ENCODE measurements at places on chromosomes 16 and 17.
A peak's percentile ranks its signal among the peaks of the same experiment; 100 is the strongest.

GRCh38 chr16:53509906-53510703 is 7.1 kb upstream of the AKTIP start:
- peak; percentile 38 for DNase-seq

- DNase-seq, result no peak
Measured at GRCh38 chr17:35345445-35345925, 27.9 kb downstream of the SLFN11 start.

DNA sequence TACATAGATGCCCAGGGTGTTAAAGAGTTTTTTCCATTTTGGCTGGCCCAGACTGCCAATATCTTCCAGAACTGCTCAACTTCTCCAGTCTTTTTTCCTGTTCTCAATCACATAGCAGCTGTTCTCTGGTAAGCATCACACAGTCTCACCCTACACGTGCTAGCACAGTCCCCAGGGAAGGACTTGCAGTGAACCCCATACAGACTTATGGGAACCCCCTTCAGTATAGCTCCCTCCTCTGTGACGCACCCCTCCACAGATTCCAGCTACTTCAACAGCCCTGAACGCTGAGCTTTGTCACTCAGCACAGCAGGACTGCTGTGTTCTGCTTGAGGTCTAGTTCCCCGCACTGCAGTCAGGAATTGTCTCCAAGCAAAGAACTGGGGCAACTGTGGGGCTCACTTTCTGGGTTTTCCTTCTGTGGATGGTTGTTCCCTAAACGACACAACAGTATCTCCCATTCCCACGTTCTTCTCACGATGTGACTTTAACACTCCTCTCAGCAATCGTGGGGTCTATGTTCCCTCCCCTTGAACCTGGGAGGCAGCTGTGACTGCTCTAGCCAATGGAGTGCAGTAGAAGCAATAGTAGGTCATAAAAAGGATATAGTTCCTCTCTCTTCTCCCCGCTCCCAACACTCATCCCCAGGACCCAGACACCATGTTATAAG is 3.6 kb downstream of the MMP28 start:
- DNase-seq, result no peak

DNA sequence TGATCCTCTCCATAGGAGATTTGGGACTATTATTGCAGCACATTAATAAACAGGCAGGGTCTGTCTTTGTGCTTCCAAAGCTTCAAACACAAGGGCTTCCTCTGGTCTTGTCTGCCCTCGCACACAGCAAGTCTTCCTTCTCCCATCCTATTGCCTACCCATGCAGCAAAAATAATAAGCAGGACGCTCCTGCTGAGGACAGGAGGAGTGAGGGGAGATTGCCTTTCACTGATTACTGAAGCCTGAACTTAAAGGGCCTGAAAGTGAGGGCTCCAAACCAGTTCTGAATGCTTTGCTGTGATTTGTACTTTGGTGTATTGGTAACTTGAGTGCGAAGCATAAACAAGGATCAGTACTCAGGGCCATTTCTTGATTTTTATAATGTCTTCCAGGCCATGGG is 197.6 kb upstream of the XYLT1 start:
- DNase-seq, result no peak

GRCh38 chr17:1045456-1045855 is 48.5 kb downstream of the TIMM22 start:
- DNase-seq, result no peak

GRCh38 chr17:58403311-58403710 is 14.0 kb downstream of the RNF43 start:
- no peak for DNase-seq

- no peak for DNase-seq
Measured at GRCh38 chr16:76784530-76784929, 406.5 kb upstream of the MON1B start.

DNA sequence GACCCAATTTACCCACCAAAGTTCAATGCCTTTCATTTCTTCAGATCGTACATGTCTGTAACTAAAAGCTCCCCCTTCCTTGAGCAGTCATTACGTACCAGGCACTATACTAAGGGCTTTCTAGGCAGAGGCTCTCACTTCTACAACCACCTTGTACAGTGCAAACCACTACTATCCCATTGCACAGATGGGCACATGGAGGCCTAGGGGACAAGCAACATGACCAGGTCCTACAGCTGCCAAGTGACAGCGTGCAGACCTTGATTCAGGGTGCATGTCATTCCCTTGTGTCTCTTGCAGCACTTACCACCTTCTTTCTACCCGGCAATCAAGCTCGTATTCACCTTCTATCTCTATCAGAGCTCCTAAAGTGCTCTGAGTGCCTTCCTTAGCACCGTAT is 382.7 kb downstream of the SOX9 start:
- no peak for DNase-seq

DNA sequence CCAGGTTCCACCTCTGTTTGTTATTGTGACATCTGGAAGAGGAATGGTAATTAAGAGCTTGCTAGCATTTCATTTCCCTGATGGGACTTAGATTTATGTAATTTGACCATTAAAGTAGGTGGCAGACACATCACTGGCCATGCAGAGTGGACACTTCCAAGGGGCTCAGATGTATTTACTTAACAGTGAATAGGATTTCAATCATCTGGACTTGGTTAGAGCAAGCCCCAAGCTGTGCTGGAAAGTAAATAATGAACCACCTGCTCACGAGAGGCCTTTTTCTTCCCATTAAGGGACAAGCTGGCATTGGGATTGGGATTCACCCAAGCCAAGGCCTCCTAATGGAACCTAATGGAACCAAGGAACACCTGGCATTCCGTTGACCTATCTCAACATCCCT is 395.3 kb downstream of the HS3ST4 start:
- no peak for DNase-seq

DNA sequence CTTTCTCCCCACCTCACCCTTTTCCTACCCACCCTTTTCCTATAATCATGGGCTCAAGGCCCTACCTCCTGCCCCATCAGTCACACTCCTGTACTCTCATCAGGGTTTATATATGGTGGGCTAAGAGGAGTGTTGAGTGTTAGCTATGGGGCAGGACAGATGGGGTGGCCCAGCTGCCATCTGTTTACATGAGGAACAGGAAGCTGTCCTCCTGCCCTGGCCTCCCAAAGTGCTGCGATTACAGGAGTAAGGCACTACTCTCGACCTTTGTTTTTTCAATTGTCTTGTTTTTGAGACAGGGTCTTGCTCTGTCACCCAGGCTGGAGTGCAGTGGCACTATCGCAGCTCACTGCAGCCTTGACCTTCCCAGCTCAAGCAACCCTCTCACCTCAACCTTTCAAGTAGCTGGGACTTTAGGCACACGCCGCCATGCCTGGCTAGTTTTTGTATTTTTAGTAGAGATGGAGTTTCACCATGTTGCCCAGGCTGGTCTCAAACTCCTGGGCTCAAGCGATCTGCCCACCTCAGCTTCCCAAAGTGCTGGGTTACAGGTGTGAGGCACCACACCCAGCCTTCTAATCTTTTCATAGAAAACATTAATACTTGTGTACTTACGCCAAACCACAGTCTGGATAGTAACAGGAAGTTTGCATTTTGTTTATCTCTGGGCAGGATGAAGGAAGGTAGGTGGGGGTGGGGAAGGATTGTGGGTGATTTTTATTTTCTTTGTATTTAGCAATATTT is 1.6 kb downstream of the TRADD start:
- DNase-seq, result no peak

DNA sequence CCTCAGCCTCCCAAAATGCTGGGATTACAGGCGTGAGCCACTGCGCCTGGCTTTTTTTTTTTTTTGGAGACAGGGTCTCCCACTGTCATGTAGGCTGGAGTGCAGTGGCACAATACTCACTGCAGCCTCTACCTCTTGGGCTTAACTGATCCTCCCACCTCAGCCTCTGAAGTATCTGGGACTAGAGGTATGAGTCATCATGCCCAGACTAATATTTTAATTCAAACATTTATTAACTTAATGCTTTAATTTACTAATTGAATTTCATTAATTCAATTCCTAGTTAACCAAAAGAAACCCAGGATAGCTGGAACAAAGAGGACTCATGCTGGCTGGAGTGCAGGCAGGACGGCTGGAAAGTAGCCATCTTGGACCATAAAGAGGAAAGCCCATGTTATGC is 14.0 kb upstream of the KPNB1 start:
- DNase-seq, result no peak

GRCh38 chr16:57920215-57920879 is 50.6 kb downstream of the CNGB1 start:
- DNase-seq, result no peak

DNA sequence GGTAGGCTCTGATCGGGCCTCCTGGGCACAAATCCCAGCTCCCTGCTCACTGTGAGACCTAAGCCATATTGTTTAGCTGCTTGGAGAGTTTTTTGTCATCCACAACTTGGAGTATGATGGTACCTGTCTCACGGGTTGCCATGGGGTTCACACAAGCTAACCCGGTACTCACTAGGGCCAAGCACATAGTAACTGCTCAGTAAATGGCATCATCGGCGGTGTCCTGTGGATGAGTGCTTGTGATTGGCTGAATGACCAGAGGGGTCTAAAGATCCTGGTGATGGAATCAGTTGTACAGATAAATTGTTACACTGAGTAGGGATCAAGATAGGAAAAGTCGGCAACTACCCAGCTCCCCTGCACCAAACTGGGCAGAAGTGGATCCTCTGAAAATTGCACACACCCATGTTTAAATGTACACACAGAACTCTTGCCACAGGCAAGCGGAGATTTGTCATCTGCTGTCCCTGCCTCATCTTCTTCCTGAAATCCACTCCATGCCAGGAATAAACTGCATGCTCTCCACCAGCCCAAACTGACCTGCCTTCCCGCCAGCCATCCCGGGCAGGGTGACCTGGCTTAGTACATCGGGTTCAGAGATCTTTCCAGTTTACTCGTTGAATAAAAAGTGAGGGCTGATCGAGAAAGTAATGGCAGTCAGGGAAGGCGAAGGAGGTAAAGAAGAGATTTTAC is 6.5 kb downstream of the MAPT start:
- no peak for DNase-seq

DNA sequence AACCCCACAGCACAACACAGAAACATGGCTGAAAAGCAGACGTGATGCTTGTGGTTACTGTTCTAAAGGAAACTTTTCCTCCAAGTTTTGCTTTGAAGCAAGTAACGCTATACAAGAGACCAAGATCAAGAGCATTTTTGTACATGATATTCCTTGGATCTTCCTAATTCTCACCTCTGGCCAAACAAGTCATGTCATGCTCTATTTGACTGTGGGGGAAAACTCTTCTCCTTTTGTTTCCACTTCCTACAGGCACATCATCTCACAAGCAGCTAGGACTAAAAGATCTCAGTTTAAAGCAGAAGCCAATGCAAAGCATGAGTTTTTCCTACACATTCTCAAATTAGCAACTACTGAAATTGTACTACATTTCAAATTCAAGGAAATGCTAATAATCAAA is 50.7 kb downstream of the CFDP1 start:
- no peak for DNase-seq

DNA sequence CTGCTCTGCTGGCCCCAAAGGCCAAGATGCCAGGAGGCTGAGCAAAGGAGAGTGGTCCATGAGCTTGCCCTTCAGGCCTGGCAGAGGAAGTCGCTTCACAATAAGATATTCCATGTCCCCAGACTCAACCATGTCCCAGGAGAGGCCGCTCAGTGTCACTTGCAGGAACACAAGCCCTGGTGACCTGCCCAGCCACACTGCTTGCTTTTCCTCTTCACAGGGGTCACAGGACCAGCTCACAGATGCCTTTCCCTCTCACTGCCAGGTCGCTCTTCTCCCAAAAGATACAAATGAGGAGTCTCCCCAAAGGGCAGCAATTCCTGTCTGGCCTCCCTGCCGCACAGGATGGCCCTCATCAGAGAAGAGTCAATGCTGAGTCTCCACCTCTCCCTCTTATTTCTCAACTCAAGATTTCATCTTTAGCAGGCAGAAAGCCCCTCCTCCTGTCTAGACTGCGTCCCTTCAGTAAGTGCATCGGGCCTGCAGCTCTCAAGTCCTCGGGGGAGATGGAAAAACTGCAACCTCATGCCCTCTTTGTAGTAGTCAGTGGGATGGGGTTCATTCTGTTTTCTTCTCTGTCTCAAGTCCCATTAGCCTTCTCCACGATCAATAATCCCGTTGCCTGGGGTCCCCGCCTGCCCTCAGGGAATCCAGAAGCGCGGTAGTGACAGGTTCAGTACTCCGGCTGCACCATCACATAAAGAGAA is 5.0 kb downstream of the JUP start:
- DNase-seq, result no peak

GRCh38 chr16:66324815-66325515 is 41.5 kb upstream of the CDH5 start:
- DNase-seq, result peak; percentile 44

- no peak for DNase-seq
Measured at GRCh38 chr16:87201790-87202189, 115.4 kb downstream of the C16orf95 start.

DNA sequence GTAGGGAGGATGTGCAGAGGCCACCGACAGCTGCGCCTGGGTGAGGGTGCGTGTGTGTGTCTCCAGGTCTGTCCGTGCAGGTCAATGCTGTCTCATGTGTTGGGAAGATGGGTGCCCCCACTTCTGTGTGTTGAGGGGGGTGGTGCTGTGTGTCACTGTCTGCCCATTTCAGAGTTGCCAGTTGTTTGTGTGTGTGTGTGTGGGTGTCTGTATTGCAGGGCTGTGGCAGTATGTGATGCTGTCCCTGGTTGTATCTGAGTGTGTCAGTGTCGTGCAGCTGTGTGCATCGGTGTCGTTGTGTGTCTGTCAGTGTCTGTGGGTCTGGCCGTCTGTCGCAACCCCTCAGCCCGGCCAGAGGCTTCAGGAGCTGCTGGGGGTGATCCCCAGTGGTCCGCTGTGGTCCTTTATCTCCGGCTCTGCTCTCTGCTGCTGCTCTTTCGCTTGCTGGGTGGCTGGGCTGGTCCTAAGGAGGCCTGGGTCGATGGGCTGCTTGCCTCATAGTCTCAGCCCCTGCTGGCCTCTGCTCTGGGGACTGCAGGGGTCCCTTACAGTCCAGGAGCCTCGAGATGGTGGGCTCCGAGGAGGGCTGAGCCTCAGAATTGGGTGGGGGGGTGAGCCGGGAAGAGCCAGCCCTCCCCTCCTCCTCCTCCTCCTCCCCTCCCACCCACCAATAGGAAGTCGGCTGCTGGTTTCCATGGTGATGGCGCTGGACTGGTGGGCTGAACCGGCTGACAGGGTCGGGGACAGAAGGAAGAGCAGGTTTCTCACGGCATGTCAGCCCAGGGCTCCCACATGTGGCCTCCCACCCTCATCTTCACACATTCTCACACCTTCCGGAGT is at the start of gene TSPOAP1:
Gene TSPOAP1, minus strand, starts transcription at position 601 of the 840 bp plus-strand sequence. CDS start 875 bp downstream, outside the sequence.
- DNase-seq, result no peak

Data from NCI-H345 (cell line).